ENCODE measurements at places on chromosomes 5 and 9.

DNA sequence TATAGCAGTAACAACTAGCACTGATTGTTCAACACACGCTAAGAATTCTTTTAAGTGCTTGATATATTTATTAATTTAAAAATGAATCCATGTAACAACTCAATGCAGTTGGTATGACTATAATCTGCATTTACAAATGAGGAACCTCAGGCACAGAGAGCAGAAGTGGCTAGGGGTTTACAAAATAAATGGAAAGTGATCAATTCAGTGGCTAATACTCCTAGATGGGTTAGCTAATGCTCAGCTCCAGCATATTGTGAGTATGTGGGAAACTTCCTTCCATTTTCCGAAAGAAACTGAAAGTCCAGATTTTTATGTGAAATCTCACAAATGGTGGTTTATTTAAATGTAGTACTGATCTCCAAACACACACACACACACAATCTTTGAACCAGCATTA is 128.0 kb downstream of the RFX3 start:
- no peak for DNase-seq

DNA sequence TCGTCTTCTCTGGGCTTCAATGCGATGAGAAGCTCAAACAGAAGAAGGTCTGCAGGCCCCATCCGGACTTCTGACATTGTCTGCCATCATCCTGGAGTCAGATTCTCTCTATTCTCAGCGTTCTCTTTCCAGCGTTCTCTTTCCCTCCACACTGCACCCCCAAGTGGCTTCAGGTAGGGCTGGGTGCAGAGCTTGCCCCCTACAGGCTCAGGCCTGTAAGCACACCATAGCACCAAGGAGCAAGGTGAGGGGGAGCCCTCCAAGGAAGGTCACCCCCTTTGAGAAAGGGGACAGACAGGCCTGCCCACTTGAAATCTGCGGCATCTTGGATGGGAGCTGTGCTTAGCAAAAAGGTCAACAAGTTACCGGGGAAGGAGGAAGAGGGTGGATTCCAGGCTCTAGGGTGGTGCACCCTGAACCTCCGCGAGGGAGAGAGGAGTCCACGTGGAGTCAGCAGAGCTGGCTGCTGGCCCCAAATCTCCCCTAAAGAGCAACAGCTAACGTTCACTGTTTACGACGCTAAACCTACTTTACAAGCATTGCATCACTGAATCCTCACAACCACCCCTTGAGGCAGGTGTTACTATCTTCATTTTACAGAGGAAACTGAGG is 27.5 kb downstream of the GPX3 start:
- no peak for DNase-seq

GRCh38 chr5:153983885-153984284 is 54.8 kb downstream of the FAM114A2 start:
- no peak for DNase-seq

GRCh38 chr5:35785601-35786085 is 71.0 kb upstream of the IL7R start:
- DNase-seq: peak; percentile 10

GRCh38 chr5:75460942-75461610 is 50.4 kb downstream of the CERT1 start:
- no peak for DNase-seq

- DNase-seq: no peak
These were observed 276.7 kb downstream of the PLK2 start for GRCh38 chr5:58183078-58183785.

DNA sequence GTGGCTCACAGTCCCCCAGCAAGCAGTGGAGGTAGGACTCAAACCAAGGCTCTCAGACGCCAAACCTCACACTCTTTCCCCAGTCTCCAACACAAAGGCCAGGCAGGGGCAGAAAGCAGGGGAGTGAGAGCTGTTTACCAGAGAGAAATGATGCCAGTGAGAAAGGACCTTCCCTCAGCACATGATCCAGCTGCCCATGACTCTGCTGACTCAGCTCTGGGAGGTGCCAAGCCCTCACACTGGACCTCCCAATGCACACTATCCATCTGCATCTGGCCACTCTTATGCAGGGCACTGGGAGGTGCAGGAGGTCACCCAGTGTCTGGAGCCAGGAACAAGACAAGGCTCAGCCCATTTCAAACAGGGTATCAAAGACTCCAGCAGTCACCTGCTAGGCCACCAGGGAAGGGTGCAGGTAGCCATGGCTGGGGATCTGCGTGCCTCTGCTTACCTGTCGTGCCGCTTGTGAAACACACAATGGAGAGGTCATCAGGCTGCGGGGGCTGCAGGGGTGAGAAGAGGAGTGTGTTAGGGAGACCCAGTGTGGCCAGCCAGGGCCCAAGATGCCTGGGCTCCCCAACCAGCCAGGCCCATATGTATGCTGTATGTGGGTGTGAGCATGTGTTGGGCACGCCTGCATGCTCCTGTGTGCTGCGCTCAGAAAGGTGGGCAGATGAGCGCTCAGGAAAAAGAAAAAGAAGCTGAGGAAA is 26.3 kb downstream of the ACSL6 start:
- no peak for DNase-seq

- DNase-seq: no peak
These were observed 37.8 kb upstream of the LPAR1 start for GRCh38 chr9:111076042-111076441.

DNA sequence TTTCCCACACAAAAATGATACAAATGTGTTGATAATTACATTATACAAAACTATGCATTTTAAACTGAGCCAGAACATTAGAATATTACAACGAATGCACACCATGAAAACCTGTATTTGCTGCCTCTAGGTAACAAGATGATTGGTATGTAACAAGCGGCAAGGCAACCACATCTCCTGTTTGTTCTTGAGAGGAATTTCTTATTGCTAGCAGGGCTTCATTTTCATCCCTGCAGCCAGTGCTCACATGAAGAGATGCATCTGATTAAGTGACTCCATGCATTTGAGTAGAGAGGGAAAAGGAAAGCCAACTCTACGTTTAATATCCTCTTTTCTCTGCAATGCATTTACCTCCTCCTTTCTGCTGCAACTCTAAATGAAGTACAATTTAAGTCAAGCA is 36.6 kb downstream of the FRMD3 start:
- DNase-seq: no peak

DNA sequence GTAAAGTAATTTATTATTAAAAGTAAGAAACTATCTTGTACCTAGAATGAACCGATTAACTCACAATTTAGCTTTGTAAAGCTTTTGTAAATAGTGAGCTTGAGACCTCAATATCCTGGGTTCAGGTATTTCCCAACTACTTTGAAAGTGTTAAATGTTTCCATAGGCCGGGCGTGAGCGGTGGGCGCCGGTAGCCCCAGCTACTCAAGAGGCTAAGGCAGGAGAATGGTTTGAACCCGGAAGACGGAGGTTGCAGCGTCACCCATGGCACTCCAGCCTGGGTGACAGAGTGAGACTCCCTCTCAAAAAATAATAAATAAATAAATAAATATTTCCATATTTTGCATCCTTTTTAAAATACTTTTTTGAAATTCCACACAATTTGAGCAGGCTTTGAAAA is 1.5 kb upstream of the ANKH start:
- DNase-seq: no peak

DNA sequence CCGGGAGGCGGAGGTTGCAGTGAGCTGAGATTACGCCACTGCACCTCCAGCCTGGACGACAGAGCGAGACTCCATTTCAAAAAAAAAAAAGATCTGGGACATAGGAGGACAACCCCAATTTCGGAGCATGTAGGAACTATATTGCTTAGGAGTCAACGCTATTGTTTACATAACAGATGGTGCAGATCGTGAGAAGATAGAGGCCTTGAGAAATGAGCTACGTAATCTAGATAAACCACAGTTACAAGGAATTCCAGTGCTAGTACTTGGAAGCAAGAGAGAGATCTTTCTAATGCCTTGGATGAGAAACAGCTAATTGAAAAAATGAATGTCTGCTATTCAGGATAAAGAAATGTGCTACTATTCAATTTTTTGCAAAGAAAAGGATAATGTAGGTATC is 20.3 kb downstream of the TBC1D2 start:
- DNase-seq: no peak

GRCh38 chr5:39570403-39571027 is 145.7 kb upstream of the DAB2 start:
- no peak for DNase-seq

- no peak for DNase-seq
These were observed 59.4 kb downstream of the IL6ST start for GRCh38 chr5:55935371-55935770.

DNA sequence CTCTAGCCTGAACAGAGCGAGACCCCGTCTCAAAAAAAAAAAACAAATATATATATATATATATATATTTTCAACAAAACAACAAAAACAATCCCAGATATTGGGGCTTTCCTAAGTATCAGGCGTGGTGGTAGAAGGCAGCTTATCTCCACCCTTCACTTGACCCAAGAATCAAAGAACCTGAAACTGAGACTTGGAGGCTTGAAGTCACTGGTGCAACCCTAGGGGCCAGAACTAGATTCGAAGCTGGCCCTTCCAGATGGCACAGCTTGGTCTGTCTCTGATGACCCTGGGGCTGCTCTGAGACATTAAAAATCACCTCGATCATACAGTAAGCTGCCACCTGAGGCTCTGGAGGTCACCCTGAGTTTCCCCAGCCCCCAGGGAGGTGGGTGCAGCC is 1.3 kb upstream of the KCNMB1 start:
- no peak for DNase-seq

DNA sequence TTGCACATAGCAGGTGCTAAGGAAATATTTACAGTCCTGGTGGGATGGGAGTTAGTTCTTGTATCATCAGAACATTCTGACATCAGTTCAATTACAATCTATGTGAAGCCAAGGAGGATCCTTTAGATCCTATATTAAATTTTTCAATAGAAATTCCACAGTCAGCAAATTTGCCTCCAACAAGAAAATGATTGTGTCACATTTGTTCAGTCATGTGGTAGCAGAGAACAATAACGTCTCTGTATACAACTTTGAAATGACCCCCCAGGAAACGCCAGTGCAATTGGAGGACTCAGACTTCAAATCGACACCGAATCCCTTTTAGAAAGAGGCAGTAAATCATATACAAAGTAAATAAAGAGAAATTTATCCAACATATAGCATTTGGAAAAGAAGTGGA is 392.1 kb downstream of the DTWD2 start:
- no peak for DNase-seq

DNA sequence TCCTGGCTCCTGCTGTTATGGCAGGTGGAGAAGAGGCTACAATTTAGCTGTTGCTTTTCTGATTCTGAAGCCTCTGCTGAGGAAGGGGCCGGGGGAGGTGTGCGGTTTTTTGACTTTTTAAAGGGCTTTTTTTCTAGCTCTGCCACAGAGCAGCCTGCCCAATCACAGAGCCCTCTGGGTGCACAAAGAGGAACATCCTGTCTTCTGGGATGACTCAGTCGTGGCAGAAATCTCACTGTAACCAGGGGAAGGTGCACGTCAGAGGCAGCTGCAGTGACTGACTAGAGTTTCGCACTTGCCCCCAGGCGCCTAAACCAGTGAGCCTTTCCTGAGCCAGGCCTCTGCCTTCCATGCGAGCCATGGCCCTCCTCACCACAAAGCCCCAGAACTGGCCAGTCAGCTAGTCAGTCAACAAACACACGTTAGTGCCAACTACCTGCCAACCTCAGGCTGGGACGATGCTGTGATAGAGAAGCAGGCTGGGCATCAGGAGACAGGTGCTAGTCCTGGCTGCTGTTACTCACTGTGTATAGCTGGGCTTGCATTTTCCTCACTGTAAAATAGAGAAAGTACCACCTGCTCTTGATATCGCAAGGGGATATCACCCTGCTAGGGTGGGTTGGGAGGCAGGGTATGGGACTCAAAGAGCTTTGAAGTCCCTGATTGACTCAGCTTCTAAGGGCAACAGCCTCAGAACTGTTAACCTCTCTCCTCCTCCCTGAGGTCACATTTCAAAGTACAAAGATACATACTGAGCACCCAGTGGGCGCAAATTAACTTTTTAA is 2.2 kb downstream of the AKNA start:
- peak; percentile 74 for DNase-seq

- DNase-seq: no peak
These were observed 4.0 kb downstream of the TSTD2 start for GRCh38 chr9:97629156-97629555.

GRCh38 chr9:22975951-22976350 is 529.3 kb downstream of the DMRTA1 start:
- DNase-seq: no peak

DNA sequence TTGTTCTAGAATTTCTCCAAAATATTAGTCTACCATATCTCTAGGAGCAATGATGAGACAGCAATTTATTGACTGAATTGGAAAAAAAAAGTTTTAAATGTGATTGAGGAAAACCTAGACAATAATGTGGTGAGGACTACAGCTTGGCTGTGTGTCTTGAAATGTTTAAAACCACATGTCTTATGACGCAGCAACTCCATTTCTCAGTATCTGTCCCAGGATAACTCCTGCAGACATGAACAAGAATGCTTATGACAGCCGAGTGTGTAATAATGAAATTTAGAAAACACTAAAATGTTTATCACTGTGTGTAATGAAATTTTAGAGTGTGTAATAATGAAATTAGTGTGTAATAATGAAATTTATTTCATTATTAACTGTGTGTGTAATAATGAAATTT is 254.1 kb upstream of the DAPK1 start:
- DNase-seq: no peak

- DNase-seq: no peak
These were observed 750 bp downstream of the TRIM36 start for GRCh38 chr5:115168829-115169486.

DNA sequence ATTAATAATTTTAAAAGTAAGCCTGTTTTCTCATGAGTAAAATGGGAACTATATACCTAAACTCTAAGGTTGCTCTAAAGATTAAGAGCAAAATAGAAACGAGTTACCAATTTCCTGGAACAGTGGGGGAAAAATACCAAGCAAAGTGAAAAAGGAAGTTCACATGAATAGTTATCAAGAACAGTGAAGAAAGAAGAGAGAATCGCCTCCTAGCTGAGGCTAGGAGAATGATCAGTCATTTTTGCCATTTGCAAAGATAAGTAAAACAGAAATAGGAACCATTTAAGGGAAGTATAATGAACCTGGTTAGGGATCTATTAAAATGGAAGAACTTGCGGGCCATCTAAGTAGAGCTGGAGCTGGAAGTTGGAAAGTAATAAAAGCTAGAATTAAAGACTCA is 50.7 kb downstream of the P4HA2 start:
- no peak for DNase-seq

DNA sequence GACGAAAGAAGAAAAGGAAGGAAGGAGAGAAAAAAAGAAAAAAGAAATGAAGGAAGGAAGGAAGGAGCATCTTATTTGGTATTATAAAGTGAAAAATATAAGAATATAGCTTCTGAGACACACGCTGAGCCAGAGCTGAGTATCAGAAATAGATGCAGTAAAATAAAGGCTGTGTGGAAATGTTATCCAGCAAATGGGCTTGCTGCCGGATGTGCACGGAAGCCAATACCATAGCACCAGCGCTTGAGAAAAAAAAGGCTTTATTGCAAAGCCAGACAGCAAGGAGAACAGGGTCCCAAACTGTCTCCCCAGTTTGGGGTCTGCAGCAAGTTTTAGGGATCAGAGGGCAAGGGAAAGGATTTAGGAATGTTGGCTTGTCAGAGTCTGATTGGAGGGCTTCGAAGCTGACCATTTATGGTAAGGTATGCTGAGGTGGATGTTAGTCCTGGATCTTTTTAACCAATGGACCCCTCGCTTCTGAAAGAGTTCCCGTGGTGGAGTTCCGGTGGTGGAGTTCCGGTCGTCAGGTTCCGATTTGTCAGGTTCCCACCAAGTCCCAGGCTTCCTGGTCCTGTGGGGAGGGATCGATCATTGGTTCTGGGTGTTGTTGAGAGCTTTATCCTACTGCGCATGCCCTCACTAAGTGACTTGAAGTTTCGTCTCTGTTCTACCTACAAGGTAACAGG is 70.4 kb downstream of the SFXN1 start:
- no peak for DNase-seq

GRCh38 chr5:36491856-36492255 is 114.5 kb upstream of the SLC1A3 start:
- DNase-seq: no peak
